ENCODE measurements at places on chromosomes 7 and 10.

DNA sequence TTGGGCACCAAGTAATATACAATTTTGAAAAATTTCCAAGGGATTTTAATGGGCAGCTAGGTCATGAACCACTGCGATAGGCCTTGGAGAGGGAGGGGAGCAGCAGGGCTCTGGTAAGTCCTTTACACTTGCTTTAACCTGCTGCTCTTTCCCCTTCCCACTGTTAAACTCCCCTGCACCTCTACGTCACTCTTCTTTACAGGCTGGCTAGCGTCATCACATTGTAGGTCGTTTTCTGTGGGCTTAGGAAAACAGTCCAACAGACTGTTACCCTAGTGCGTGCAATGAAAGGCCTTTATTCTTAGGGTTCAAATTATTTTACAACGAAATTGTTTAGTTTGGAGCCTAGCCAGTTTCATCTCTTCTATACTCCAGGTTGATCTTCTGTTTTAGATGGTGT, 235.7 kb downstream of the AUTS2 start:
- H3K4me1 ChIP-seq: peaks cover 12% of the 10 kb centered on the region
- no peak overlapping the region for H3K4me3 ChIP-seq
- no peak overlapping the region for H3K27ac ChIP-seq
- H3K27me3 ChIP-seq: no peaks in the 10 kb centered on the region
- no peaks in the 10 kb centered on the region for H3K36me3 ChIP-seq
- DNase-seq: no peak

- DNase-seq: no peak
- H3K27me3 ChIP-seq: no peaks in the 10 kb centered on the region
- H3K36me3 ChIP-seq: no peaks in the 10 kb centered on the region
- H3K4me3 ChIP-seq: no peak overlapping the region
- H3K27ac ChIP-seq: no peak overlapping the region
Measured at GRCh38 chr10:124703372-124703771, 40.8 kb downstream of the FAM53B start.

DNA sequence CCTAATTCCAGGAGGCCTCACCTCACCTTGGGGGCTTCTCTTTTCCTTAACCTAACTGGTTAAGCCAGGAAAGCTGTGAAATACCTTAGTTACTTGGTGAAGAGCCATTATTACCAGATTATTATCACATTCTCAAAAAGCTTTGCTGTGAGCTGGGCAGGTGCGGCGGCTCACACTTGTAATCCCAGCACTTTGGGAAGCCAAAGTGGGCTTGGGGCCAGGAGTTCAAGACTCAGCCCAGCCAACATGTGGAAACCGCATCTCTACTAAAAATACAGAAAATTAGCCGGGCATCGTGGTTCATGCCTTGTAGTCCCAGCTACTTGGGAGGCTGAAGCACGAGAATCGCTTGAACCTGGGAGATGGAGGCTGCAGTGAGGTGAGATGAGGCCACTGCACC, 102.4 kb upstream of the KLF6 start:
- no peak overlapping the region for H3K4me3 ChIP-seq
- peak overlapping the region; percentile 85 for H3K27ac ChIP-seq
- H3K4me1 ChIP-seq: peaks cover 9% of the 10 kb centered on the region
- peak; percentile 97 for DNase-seq

DNA sequence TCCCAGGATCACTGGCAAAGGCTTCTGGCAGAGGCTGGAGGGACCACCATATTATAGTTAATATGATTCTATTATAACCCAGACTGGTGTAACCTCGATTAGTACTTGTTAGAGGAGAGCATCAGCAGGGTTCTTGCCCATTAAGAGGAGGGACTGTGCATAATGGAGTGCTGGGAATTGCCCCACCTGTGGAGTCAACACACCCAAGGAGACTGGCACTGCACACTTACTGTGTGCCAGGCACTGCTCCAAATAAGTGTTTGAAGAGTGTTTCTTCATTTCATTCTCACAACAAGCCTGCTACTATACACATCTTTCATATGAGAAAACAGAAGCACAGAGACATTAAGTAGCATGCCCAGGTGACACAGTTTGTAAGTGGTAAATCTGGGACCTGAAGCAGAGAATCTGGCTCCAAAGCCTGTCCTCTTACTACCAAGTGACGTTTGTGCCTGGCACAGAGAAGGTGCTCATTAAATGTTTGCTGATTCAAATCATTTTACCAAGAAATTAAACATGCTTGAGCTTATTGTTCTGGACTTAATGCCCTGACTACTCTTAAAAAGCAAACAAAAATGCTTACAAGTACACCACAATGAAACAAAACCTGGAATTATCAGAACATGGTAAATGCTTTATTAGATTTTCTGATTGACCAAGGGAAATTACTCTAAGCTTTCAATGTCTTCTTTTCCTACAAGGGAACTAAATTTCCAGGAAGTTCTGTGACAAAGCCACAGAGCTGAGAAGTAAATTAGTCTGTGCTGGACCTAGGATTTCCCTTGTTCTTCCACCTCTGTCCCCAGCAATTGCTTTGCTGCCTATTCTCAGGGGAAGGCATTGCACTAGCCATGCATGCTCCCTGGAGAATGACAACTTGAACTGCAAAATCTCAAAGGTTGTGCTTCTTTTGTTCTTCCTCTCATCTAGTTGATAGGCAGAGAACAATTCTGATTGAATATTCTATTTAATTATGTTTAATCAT, 809 bp downstream of the SLC13A1 start:
- H3K4me1 ChIP-seq: no peaks in the 10 kb centered on the region
- H3K36me3 ChIP-seq: no peaks in the 10 kb centered on the region
- no peak overlapping the region for H3K27ac ChIP-seq
- no peak overlapping the region for H3K4me3 ChIP-seq
- H3K27me3 ChIP-seq: no peaks in the 10 kb centered on the region
